ENCODE measurements at places on chromosomes 5 and 9. TPM values are rescaled to one million over a fixed set of nuclear protein-coding genes. Genes with fewer than 3 reads are reported as not detected.

SPATA31C1 gene
- not detected for total RNA-seq

IL9 gene
- not detected for total RNA-seq

- no peak for DNase-seq
Measured at GRCh38 chr9:79824265-79824664, 252.5 kb downstream of the TLE4 start.

UBAC1 gene
- 95.0 TPM for total RNA-seq

DNA sequence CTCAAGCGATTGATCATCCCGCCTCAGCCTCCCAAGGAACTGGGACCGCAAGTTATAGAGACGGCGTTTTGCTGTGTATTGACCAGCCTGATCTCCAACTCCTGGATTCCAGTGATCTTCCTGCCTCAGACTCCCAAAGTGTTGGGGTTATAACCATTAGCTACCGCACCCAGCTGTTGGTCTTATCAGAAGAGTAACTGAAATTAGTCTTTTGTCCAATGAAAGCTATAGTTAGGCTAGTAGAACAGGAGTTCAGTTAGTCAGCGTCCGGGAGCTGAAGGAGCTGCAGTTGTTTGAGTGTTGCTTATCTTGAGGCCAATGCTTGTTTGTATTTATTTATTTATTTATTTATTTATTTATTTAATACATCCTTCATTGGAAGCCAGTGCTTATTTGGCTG, 3.2 kb upstream of the MIGA2 start:
- DNase-seq: no peak

IL4 gene
- not detected for total RNA-seq

GPR150 gene
- 0.63 TPM for total RNA-seq

DNA sequence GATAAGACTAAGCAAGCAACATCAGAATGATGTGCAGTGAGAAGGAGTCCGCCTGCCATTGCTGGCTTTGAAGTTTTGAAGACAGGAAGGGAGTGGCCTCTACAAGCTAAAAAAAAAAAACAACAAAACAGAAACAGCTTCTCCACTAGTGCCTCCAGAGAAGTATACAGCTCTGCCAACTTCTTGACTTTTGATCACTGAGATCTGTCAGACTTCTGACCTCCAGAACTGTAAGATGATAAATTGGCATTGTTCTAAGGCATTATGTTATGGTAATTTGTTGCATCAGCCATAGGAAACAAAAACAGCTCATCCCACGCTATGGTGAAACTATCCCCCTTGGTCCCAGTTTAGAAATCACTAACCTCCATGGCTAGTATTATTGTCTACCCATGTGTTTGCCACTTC, 131.0 kb upstream of the VCAN start:
- no peak for DNase-seq

SLC22A4 gene
- 0.27 TPM for total RNA-seq

GRCh38 chr5:59008816-59009473, 426.1 kb downstream of the RAB3C start:
- no peak for DNase-seq

- DNase-seq: no peak
Measured at GRCh38 chr9:117869712-117870111, 165.5 kb downstream of the TLR4 start.

DNA sequence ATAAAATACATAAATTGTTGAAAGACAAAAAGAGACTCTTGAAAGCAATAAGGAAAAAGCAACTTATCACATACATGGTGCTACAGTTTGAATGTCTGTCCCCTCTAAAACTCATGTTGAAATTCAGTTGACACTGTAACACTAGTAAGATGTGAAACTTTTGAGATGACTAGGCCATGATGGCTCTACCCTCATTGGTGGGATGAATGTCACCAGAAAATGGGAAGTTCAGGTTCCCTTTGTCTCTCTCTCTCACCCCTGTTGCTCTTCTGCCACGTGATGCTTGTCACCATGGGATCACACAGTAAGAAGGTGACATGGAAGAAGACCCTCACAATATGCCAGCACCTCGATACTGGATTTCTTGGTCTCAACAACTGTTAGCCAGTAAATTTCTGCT, 50.3 kb upstream of the SPTLC1 start:
- no peak for DNase-seq

DNA sequence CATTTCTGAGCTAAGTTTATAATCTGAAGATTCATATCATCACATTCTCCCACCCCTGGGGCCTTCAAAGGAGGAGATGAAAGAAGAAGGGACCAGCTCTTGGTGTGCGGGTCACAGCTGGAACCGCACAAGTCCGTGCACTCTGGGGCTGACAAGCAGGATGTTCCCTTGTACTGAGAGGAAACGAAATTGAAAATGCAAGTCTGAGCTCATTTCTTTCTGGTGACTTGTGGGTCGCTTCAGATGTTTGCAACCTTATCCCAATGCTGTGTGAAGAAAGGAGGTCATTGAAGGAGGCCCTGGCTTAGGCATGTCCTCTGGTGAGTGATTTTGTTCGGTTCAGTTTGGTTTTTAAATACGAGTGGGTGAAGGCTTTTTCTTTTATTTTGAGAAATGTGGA, 59.6 kb downstream of the C9orf152 start:
- no peak for DNase-seq

- no peak for DNase-seq
Measured at GRCh38 chr5:181160152-181160754, 12.9 kb downstream of the OR2V2 start.

- no peak for DNase-seq
Measured at GRCh38 chr5:11378461-11378860, 525.8 kb downstream of the CTNND2 start.

- DNase-seq: no peak
Measured at GRCh38 chr5:51997949-51998348, 614.7 kb downstream of the ISL1 start.

- no peak for DNase-seq
Measured at GRCh38 chr9:136726118-136726517, 13.7 kb downstream of the DIPK1B start.

ZNG1A gene
- 37.2 TPM for total RNA-seq

GRCh38 chr9:130222833-130223232, 42.7 kb upstream of the HMCN2 start:
- DNase-seq: no peak

GRCh38 chr5:51072937-51073336, 310.3 kb upstream of the ISL1 start:
- no peak for DNase-seq

GRCh38 chr5:159788835-159789331, 127.4 kb upstream of the ADRA1B start:
- DNase-seq: no peak

DNA sequence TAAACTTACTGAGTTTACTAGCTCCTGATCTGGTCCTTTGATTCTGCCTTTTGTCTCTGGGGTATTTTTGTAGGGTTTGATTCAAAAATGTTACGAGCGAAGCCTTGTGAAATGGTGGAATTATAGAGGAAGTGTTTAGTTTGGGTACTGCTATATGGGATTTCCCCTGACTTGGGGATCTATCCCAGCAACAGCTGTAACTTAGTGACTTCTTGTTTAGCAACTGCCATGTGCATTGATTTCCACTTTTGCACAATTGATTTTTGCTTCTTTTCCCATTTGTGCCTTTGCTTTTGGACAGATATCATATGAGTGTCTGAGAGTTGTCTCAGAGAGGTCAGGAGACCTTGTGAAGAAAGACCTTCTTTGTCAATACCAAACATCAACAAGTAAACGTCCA, 248.5 kb upstream of the DAP start:
- DNase-seq: no peak

MYO10 gene
- 41.5 TPM for total RNA-seq

- DNase-seq: no peak
Measured at GRCh38 chr9:110142253-110142652, 65.7 kb downstream of the C9orf152 start.

DNA sequence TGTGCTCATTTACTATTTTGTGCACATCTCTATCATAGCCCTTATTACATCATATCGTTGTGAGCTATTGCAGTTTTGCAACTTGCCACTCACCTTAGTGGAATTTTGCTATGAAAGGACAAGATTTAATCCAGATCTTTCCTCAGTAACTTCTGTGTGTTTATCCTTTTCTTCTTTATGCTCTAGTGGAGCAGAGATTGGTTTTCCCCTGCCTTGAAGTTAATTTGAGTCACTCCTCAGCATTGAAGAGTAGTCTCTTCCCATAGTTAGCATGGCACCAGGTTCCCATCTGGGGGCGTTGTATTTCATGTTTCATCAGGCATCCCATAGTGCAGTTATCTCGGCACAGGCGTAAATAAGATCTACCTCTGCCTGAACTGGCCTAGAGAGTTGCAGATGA, 510.4 kb downstream of the PSAT1 start:
- DNase-seq: no peak

GRCh38 chr9:79592726-79593493, 21.1 kb downstream of the TLE4 start:
- DNase-seq: no peak

DNA sequence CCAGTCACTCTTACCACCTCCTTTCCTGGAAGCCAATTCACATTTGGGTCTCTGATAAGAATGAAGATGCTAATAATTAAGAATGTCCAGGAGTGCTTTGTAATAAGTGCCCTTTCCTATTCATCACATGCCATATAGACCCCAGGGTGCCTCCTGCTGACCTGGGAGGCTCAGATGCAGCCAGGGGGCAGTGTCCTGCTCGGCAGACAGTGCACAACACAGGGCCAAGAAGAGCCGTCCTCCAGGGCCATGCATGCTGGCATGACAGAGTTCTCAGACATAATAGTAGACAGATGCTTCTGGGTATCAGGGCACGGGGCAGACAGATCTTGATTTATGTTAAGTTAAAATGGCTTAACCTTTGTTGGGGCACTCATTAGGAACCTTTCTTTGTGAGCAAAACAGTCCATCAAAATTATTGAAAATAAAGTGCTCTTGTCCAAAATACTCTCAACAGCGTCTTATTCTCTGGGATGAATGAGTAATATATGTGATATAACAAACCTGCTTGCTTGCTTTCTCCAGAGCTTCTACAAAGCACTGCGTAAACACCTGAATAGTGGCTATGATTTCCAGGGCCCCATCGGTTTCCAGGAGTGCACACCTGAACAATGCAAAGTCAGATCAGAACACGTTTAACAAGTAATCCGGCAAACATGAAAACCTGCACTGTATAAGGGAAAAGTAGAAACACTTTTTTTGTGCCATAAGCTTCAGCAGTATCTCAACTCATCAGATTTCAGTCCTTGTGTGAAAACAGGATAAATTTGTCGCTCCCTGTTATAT, 192.7 kb downstream of the FANCC start:
- no peak for DNase-seq

TMEM215 gene
- not detected for total RNA-seq

TEX48 gene
- not detected for total RNA-seq

Data from lower leg skin (tissue), 4 donors.